ENCODE measurements at places on chromosomes 7 and 10.
A peak's percentile ranks its signal among the peaks of the same experiment; 100 is the strongest.

DNA sequence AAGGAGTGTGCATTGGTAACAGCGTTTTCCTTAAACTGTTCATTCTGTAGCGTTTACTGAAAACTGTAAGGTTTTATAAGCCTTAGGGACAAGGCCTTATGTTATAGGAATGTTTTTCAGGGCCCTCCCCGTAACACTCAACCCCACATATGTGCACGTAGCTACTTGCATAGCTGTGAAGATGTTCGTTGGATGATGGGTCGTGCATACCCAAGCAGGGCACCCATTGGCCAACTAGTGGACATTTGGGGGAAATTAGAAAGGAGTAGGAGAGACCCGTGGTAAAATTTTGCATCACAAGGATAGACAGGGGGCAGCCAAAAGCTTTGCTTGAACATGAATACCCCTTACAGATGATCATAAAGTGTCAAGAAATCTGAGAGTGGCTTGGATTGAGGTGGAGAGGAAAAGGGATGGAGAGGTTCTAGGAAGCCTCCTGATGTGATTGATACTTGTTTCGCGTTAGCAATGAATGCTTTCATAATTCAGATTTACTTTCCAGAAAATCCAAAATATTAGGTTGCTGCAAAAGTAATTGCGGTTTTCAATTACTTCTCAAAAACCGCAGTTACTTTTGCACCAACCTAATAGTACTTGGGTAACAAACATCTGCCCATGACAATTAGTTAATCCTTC is 878 bp downstream of the SEC61A2 start:
- no peak for DNase-seq

DNA sequence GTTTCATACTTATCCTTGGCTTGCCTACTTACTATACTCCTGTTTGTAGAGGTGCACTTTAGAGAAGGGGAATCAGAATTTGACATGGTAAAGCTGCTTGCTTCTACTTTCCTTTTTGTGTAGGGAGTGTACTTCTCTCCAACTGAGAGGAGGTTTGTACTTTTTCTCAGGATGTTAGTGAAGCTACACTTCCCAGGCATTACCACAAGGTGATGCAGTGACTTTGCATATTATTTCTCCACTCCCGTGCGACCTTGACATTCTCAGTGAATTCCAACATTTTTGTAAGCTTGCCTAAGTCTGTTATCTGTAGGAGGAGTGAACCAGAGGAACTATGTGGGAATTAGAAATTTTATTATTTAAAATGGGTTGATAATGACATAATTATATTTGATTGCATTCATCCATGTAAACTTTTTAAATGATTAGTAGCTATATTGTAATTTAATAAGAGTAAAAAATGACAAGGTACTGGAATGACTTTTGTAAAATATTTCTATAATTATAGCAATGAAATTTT is 5.2 kb downstream of the TAX1BP1 start:
- DNase-seq = no peak

DNA sequence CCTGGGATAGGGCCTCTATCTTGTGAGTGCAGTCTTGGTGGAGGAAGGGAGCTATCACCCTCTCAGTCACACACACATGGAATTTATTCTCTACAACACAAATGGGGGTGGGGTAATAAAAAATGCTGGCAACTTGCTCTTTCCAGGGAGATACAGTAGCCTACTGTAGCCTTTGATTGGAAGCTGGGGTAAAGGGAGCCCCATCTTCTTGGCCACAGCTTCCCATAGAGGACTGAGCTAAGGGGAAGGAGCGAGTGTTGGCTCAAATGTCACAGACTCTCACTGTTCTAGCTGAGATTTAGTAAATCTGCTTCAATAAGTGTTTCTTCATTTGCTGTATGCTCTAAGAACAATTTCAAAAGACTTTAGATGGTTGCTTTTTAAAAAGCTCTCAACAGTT is 222.2 kb upstream of the CXCL12 start:
- no peak for DNase-seq

DNA sequence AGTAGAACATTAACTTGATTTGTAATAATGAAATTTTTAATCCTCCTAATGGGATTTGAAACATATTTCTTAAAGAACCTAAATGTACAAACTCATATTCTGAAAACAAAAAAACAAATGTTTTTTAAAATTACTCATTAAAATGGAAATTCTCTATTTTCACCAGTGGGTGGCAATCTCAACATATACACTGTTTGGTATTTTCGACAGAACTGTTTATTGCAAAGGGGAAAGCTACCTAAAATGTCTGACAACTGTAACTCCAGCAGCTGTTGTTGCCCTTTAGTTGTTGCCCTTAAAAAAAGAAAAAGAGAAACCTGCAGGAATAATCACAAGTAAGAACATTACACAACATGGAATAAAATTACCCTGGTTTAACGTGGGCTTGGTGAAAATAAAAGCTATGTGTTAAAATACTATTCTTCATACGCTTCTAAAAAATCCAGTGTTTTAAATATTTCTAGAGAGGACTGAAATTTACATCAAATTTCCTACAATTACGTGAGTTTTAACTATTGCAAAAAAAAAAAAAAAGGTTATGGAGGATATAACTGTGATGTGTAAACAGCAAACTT is 54.5 kb downstream of the COL1A2 start:
- DNase-seq = no peak

DNA sequence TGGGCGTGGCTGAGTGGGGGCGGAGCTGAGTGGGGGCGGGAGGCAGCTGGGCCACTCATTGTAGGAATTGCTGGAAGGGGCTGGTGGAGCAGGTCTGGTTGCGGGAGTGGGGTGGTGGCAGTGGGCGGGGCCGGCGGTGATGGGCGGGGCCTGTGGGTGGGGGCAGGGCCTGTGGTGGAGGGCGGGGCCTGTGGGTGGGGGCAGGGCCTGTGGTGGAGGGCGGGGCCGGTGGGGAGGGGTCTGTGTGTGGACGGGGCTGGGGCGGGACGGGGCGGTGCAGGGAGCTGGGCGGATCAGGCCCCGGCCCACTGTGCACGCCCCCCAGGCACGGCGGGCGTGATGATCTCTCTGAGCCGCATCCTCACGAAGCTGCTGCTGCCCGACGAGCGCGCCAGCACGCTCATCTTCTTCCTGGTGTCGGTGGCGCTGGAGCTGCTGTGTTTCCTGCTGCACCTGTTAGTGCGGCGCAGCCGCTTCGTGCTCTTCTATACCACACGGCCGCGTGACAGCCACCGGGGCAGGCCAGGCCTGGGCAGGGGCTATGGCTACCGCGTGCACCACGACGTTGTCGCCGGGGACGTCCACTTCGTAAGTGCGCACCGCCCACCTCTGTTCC is 14.0 kb downstream of the SLC29A4 start:
- peak; percentile 37 for DNase-seq

DNA sequence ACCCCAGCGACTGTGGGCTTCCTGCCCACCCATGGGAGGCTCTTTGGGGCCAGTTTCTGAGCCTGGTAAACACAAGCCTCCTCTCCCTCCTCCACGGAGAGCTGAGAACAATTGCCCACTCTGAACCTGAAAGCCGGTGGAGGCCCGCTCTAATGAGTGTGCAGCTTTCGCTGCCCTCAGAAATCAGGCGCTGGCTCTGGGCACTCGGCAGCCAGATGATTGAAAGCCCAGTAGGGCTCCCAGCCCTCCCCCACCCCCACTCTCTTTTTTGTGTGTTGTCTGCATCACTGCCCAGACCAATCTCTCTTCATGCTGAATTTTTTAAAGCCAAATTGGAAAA is 438.9 kb downstream of the RPS24 start:
- DNase-seq = no peak
